ENCODE measurements at places on chromosomes 1 and 21. TPM values are rescaled to one million over a fixed set of nuclear protein-coding genes. Genes with fewer than 3 reads are reported as not detected.

The COL11A1 gene
- not detected for total RNA-seq

DNA sequence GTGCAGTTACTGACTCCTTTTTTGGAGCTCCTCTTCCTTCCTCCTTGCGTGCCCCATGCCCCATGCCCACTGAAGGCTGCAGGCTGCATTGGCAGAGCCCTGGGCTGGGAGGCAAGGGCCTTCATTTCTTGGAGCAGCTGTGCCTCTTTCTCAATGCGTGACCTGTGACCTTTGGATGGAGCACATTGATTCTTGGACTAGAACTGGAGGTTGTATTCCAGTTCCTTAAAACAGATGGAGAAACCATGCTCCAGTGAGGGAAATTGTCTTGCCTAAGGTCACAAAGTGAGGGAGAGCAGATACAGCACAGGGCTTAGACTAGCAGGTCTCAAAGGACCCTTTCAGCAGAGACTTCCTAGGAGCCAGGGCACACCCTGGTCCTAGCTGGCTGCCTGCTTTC lies 9.0 kb downstream of the TMEM269 start:
- H3K4me3 ChIP-seq, result no peak overlapping the region
- no peaks in the 10 kb centered on the region for H3K4me1 ChIP-seq
- H3K36me3 ChIP-seq, result no peaks in the 10 kb centered on the region
- DNase-seq, result no peak
- H3K27ac ChIP-seq, result no peak overlapping the region
- peaks cover 3% of the 10 kb centered on the region for H3K27me3 ChIP-seq

DNA sequence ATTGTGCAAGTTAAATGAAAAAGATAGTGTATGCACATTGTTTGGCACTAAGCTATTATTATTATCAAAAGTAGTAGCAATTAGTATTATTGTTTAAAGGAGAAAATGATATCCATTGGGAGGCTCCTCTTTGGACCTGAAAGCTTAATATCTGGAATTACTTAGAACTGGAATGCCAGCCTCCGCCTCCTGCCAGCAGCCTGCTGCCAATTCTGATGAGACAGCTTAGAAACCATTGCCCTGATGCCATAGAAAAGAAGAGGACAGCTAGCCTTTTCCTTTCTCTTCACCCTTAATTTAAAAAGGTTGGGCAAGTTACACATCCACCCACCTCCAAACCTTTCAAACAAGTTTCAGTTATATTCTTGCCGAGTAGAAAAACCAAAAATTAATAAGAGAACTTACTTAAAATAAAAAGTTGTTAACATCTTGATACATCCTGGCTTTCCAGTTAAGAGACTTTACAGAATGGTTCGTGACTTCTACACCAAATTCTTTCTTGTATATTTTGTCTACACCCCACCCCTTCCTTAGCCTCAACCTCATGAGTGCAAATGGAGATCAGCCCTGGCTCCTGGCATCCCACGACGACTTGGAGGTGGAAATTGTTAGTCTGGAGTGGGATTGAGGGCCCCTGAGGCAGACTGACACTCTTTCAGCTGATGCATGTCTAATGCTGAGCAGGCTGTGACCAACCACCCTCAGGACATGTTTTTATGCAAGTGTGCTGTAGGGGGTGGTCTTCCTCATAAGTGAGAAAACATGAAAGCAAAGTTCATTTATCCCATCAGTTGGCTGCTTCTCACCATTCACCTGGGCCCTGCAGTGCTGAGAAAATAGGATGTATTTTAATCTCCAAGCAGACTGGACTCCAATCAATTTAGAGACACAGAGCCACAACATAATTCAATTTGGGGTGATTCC lies 120.6 kb downstream of the KCNJ15 start:
- H3K27me3 ChIP-seq, result peaks cover 4% of the 10 kb centered on the region
- H3K4me1 ChIP-seq, result no peaks in the 10 kb centered on the region
- no peak overlapping the region for H3K4me3 ChIP-seq
- no peaks in the 10 kb centered on the region for H3K36me3 ChIP-seq
- no peak for DNase-seq
- H3K27ac ChIP-seq, result no peak overlapping the region

DNA sequence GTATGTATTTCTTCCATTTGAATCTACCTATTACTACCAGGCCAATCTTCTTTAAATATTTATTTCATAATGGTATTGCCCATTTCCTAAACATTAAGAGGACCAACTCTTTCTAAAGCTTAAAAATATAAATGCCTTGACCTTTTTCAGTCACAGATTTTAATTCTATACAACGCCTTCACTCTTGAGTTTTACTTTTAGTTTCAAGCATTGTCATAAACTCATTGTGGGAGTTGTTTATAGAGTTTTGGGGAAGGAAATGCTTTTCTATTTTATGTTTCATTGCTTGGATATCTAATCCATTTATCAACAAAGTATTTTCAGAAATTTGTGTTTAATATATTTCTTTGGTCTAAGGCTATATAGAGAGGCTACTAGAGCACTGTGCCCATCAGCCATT lies 155.8 kb downstream of the DPYD start:
- no peaks in the 10 kb centered on the region for H3K27me3 ChIP-seq
- no peak for DNase-seq
- H3K36me3 ChIP-seq, result peaks cover 16% of the 10 kb centered on the region
- H3K4me3 ChIP-seq, result no peak overlapping the region

DNA sequence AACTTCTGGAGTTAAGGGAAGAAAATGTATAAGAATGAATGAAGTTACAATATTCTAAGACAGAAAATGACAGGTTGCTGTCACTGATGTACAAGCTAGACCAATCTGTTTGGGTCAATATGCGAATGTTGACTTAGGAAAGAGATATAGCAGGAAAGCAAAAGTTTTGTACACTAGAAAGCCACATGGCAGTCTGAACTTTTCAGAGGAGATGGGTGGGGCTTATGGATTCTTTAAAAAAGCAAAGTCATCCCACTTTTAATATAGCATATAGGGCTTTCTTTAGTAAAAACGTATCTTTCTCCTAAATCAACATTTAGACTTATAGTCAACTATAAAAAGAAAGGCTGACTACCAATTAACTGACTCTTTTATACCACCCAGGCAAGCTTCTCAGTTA lies 381.2 kb downstream of the PTPRC start:
- no peak overlapping the region for H3K27ac ChIP-seq
- no peak overlapping the region for H3K4me3 ChIP-seq
- H3K4me1 ChIP-seq, result peaks cover 7% of the 10 kb centered on the region
- DNase-seq, result no peak

The RGS16 gene
- 33.8 TPM for total RNA-seq

- H3K27me3 ChIP-seq, result no peaks in the 10 kb centered on the region
- H3K4me1 ChIP-seq, result peaks cover 29% of the 10 kb centered on the region
- H3K4me3 ChIP-seq, result peak overlapping the region; percentile 95
These were observed 657 bp upstream of the HNRNPU start for GRCh38 chr1:244865028-244865371.

DNA sequence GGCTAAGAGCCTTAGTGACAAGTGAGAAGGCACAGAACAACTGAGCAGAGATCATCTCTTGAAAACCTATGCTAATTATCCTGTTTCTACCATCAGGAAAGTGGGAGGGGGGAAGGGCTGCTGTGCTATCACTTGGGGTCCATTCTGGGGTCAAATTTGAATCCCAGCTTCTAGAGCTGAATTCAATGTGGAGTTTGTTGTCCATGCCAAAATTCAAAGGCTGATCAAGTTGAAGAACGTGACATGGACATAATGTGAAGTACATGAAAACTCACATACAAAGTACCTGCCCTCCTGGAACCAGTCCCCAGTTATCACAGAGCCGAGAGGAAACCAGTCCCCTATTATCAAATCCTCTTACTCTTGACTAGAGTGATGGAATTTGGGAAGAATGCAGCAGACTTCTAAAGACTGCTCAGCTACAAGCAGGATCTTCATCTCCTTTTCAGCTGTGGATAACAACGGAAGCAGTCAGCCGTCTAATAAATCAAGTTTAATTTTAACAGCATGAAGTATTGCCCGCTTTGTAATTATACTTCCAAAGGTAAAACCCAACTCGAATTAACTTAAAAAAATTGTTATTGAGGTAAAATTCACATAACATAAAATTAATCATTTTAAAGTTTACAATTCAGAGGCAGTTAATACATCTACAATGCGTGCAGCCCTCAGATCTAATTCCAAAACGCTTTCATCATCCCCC lies 78.3 kb downstream of the SLC45A1 start:
- DNase-seq, result no peak
- peak overlapping the region; percentile 83 for H3K27ac ChIP-seq
- H3K36me3 ChIP-seq, result peaks cover 19% of the 10 kb centered on the region
- peaks cover 67% of the 10 kb centered on the region for H3K4me1 ChIP-seq

The CEP170 gene
- 37.5 TPM for total RNA-seq

The TLCD4 gene
- total RNA-seq, result 0.38 TPM

The PCP4 gene
- total RNA-seq, result not detected

DNA sequence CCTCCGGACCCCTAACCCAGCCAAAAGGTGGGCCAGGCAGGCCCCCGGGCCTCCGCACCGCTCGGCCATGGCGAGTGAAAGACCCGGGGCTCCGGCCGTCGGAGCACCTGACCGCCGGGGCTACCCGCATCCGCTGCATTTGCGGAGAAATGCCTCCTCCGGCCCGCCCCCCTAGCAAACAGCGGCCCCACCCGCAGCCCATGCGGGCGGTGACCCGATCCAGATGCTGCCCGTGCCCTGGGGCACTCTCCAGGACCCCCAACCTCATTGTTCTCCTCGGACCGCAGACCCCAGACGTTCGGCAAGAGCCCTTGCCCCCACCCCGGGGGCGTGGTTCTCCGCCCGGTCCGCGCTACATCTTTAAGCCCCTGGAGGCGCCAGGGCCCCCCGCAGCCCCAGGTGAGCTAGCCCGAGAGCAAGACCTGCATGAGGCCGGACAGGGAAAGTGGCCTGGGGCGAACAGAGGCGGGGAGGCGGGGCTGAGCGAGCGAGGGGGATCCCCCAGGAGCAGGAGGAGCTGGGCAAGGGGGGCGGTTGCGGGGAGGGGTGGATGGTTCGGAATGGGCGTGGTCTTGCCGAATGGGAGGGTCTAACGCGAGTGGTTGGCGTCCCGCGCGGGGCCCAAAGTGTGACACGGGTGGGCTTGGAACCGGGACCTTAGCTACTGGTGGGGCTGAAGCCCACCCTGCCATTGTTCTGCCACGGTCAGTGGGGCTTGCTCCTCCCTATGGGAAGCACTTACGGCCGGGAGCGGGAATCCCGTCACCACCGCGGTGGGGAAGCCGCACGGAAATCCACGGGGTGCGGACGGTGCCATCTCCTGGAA lies 6.3 kb upstream of the CRYBG2 start:
- H3K27ac ChIP-seq, result peak overlapping the region; percentile 52
- H3K4me1 ChIP-seq, result peaks cover 42% of the 10 kb centered on the region
- H3K27me3 ChIP-seq, result peaks cover 17% of the 10 kb centered on the region
- no peaks in the 10 kb centered on the region for H3K36me3 ChIP-seq

- H3K36me3 ChIP-seq, result no peaks in the 10 kb centered on the region
- no peak overlapping the region for H3K4me3 ChIP-seq
- H3K4me1 ChIP-seq, result peaks cover 41% of the 10 kb centered on the region
- DNase-seq, result peak; percentile 47
- no peaks in the 10 kb centered on the region for H3K27me3 ChIP-seq
- H3K27ac ChIP-seq, result peak overlapping the region; percentile 39
These were observed 3.2 kb upstream of the RXFP4 start for GRCh38 chr1:155938220-155938627.

The GBP1 gene
- 69.6 TPM for total RNA-seq

GRCh38 chr1:41823471-41823870 lies 95.3 kb downstream of the HIVEP3 start:
- no peak overlapping the region for H3K27ac ChIP-seq
- H3K27me3 ChIP-seq, result no peaks in the 10 kb centered on the region
- no peak for DNase-seq
- H3K4me3 ChIP-seq, result no peak overlapping the region

- peaks cover 19% of the 10 kb centered on the region for H3K27me3 ChIP-seq
- H3K4me3 ChIP-seq, result no peak overlapping the region
- no peaks in the 10 kb centered on the region for H3K36me3 ChIP-seq
These were observed 128.3 kb upstream of the C1orf21 start for GRCh38 chr1:184258525-184258924.

DNA sequence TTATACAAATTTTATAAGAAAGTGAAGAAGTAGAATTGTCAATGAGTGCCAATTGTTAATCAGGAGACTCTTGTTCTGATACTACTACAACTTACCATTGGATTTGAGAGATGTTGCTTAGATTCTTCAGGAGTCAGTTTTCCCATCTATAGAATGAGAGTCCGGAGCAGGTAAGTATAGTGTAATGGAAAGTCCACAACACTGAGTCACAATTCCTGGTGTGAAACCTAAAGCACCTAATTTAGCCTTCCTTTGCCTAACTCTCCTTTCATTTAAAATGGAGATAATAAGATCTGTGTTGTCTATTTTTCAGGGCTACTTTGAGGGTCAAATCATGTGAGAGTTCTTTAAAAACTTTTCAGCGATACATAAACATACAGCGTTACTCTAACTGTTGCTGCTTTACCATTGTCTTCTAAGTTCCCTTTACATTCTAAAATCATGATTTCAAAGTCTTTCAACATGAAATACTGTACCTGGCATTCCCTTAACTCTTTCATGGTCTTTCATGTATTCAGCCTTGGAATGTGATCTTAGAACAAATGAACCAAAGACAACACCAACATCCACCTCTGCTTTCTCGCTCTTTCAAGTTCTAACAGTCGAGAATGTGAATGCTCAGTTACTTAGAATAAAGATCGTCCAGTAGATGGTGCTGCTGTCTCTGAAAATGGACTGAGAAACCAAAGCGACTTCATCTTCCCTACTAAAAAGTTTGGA lies 90.9 kb downstream of the SLC30A10 start:
- peak; percentile 2 for DNase-seq
- H3K27ac ChIP-seq, result no peak overlapping the region
- H3K36me3 ChIP-seq, result no peaks in the 10 kb centered on the region
